Neural progenitor cell (in vitro differentiated cells): ENCODE measurements at places on chromosomes 1 and 21. TPM values are rescaled to one million over a fixed set of nuclear protein-coding genes. Genes with fewer than 3 reads are reported as not detected.

PTPN14 gene
- 27.3 and 28.3 TPM in 2 replicates for total RNA-seq

LCE1B gene
- not detected in 2 replicates for total RNA-seq

NBPF6 gene
- total RNA-seq: not detected in 2 replicates

CCDC18 gene
- total RNA-seq: 35.2 and 54.4 TPM in 2 replicates

FH gene
- 83.8 and 109 TPM in 2 replicates for total RNA-seq
